AG09309 (cell line): ENCODE measurements at places on chromosomes 7 and 10.
A peak's percentile ranks its signal among the peaks of the same experiment; 100 is the strongest.

- no peak for DNase-seq
Observed at GRCh38 chr7:36301914-36302771, 87.5 kb upstream of the ANLN start.

GRCh38 chr7:2523461-2523936 is 3.9 kb downstream of the LFNG start:
- no peak for DNase-seq

DNA sequence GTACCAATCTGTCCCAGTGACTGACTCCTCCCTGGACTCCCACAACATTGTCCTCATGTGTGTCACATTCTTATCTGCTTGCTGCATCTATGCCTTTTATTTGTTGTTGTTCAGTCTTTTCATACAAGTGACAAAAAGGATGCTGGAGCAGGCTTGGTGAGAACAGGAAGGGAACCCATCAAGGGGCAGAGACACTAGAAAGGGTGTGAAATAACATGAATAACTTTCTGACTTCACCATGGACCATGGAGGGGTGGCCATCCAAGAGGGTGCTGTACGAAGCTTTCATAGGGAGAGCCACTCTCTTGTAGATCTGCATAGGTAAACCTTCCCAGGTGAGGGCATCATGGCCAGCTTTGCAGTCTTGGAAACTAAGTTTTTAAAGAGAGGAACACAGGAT is 14.5 kb downstream of the GIMAP8 start:
- DNase-seq, result no peak

DNA sequence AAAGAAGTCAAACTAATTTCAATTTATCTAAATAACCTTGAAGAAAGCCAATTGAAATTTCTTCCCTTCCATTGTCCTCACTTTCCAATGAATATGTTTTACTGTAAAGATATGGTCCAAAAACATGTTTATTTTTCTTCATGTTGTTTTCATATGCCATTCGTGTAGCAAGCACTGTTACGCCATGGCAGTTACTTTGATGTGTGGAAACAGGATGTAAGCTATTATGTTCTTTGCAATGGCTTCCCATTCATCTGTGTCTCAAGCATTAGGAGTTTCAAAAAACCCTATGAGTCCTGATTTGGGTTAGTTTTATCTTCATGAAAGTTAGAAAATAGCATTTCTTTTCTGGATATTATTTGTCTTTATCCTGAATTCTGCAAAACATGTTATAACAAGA is 31.0 kb downstream of the GPR141 start:
- no peak for DNase-seq

DNA sequence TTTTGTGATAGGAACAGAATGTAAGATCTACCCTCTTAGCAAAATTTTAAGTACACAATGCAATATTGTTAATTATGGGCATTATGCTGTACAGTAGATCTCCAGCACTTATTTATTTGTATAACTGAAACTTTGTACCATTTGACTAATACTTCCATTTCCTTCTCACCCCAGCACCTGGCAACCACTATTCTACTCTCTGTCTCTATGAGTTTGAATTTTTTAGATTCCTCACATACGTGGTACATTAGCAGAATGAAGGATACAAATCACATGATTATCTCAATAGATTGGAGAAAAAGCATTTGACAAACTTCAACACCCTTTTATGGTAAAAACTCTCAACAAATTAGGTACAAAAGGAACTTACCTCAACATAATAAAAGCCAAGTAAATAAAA is 90.3 kb upstream of the DLX6 start:
- no peak for DNase-seq

DNA sequence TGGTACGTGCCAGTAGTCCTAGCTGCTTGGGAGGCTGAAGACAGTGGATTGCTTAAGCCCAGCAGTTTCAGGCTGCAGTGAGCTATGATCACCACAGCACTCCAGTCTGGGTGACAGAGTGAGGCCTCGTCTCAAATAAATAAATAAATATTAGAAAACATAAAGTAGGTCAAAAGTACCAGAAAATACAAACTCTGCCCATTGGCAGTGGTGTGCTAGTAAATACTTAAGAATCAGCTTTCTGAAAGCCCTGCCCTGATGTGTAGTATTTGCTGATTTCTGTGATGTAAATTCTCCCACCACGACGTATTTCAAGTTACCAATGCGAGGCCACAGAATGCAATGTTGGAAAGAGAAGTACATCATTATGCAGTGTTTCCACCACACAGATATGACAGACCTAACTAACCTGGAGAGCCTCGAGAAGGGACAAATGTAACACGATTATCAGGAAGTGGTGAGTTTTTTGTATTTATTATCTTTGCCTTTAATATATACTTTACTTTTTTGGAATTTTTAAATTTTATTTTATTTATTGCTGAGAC is 11.8 kb upstream of the MAP3K8 start:
- DNase-seq, result no peak

DNA sequence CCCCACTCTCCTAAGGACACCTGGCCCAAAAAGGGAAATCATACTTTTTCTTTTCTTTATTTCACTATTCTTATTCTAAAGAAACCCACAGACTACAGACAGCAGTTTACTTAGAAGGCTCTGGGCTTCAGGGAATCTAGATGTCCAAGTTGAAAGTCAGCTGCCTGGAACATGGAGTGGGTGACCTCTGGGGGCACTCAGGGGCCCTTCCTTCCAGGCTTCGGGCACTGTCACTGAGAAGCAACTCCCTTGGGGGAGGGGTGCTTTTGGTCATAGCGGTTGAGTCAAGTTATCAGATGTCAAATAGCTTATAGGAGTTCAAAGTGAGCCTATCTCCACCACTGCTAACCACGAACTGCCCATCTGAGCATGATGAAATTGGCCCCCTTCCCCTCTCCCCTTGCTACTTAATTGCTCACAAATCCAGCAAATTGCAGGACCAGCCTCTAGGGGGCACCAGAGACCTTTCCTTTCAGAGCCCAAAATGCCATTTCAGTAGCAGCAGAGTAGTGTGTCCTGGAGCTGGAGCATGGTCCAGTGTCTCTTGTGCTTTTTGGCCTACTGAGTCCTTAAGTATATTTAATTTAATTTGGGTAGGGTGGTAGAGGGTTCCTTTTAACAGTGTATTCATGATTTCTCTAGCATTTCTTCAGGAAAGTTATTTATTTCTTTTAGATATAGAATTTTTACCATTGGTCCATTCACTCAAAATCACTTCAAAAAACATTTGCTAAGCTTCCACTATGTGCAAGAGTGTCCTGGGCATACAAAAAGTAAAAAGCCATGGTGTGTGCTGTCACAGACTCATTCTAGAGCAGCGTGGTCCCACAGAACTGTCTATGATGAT is 463.8 kb downstream of the KCNMA1 start:
- DNase-seq, result no peak

- no peak for DNase-seq
Observed at GRCh38 chr10:70265032-70265689, 18.6 kb downstream of the NPFFR1 start.

DNA sequence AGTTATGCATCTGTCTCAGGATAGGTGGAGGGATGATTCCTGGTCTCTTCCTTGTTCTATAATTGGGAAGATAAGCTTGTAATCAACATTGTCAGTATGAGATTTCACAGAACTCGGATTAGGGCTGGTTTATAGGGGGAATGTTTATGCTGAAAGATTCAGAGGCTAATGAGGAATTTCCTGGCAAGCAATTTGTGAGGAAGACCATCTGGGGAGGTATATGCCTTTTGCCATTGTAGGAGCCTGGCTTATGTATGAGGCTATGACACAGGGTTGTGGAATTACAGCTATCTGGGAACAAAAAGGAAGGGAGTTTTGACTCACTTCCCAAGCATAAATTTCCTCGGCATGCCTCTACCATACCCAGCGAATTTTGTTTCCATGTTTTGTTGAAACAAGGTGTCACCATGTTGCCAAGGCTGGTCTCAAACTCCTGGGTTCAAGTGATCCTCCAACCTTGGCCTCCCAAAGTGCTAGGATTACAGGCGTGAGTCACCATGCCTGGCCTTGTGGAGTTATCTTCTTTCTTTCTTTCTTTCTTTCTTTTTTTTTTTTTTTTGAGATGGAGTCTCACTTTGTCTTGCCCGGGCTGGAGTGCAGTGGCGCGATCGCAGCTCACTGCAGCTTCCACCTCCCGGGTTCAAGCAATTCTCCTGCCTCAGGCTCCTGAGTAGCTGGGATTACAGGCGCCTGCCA is 1.6 kb upstream of the COPS6 start:
- DNase-seq, result peak; percentile 92

GRCh38 chr10:133336577-133337369 is at the start of gene CALY:
Gene CALY (minus strand): TSS chr10:133336896. CDS start chr10:133328989, 7,907 bp downstream.
- no peak for DNase-seq

GRCh38 chr10:86413046-86413728 is 46.6 kb upstream of the GRID1 start:
- DNase-seq, result no peak

- DNase-seq, result no peak
Observed at GRCh38 chr7:83633516-83633915, 15.4 kb downstream of the SEMA3E start.

- peak; percentile 27 for DNase-seq
Observed at GRCh38 chr7:132500727-132501440, 75.4 kb downstream of the PLXNA4 start.

DNA sequence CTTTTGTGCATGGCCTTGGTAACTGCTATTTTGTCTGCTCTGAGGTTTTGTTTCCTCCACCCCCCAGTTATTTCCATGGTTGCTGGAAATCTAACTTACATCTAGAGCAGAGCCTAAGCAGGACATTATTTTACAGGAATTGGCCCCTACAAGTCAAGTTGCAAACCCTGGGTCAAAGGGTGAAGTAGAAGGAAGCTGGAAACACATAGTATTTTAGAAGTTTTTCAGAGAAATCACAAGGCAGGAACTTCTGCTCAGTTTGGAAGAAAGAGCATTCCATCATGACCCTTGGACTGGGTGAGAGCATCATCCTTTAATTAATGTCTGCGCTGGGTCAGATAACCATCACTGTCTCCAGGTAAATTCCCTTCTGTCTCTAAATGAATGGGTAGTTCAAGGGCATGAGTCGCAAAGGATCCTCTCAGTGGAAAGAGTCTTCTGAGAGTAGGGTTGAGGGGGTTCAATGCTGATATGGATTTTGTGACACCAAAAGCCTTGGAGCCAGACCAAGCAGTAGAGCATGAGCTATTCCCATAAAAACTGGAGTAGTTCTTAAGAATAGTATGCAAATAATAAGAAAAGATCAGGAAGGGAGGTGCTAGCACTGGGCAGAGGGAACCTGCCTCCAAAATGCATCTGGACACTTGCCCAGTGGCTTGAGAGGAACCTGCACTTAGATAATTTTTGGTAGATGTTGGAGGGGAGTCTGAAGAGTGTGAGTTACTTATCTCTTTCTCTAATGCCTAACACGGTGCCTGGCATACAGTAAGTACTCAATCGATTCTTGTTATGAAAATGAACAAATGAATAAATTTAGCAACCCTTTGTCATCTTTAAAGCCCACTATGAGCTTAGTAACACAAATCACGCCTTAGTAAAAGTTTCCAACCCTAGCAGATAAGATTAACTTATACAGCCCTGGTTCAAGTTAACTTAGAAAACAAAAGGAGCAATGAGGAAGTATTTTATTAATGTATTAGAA is 160.6 kb upstream of the ADO start:
- DNase-seq, result no peak

GRCh38 chr7:5408777-5409176 is 14.9 kb downstream of the TNRC18 start:
- no peak for DNase-seq

DNA sequence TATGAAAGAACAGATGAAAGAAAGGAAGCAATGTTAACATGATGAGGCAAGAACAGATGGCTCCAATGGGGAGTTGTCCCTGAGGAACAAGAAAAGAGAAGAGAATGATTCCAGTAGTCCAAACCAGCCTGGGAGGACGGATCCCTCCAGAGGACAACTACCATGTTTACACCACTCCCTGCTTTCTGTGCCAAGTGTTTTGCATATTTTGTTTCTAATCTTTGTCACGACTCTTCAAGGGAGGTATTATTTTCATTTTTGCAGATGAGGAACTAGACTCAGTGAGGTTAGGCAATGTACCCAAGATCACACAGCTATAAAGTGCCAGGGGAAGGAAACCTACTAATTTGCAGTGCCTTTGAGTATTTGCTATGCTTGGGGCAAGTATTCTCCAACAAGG is 116.2 kb downstream of the PARP12 start:
- DNase-seq, result no peak

DNA sequence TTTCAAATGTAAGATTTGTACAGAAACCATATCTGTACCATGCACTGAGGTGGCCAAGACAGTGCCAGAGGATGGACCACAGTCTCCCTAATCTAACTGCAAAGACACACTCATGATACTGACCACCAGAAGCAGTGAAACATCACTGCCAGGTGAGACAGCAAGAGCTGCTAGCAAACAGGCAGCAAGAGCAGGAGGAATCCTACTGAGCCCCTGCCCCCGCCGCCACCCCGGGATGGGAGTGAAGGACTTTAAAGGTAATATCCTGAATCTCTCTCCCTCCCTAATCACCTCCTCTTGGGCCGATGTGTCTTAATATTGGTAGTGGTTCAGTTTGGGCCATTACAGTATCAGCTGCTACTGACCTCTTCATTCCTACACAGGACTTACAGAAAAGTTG is 144.3 kb downstream of the XPNPEP1 start:
- DNase-seq, result no peak

- no peak for DNase-seq
Observed at GRCh38 chr10:79143879-79144278, 75.1 kb downstream of the ZMIZ1 start.

DNA sequence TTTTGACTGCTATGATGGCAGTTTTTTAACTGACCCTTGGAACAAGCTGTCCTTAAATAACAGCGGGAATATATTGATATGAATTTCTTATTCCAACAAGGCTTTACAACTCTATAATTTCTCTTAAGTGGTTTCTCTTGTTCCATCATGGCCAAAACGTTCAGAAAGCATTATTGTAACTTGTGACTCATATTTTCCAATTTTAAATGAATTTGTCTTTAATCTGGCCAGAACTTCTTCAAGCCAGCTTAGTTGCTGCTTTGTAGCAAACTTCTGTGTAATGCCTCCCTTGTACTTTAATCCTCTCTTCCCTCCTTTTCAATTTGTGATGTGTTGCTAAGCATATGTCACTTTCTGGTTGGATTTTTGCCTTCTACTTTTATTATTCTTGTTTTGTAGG is 271.9 kb downstream of the KIF20B start:
- DNase-seq, result no peak

GRCh38 chr10:73814896-73815718 is 3.7 kb upstream of the NDST2 start:
- no peak for DNase-seq

GRCh38 chr10:91691981-91692380 is 59.1 kb upstream of the PPP1R3C start:
- DNase-seq, result no peak

DNA sequence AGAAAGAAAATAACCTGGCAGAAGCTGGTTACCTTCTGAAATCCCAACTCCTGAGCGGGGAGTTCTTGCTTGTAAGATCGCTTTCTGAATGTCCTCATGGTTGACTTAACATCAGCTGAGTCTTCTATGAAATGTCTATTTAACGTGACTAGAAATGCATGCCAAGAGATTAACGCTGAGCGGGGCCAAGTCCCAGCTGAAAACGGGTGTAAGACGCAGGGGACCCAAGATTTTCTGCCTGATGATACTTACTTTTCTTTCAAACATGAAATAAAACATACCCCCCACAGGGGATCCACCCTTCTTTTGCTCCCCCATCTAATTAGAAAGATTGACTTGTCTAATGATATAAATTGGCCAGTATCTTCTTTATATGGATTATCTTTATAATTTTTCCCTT is 14.9 kb downstream of the OR9A2 start:
- DNase-seq, result no peak

GRCh38 chr7:131945313-131945911 is 389.0 kb upstream of the PODXL start:
- no peak for DNase-seq

- DNase-seq, result no peak
Observed at GRCh38 chr7:5694912-5695726, 86.3 kb downstream of the RNF216 start.

- no peak for DNase-seq
Observed at GRCh38 chr7:39304178-39304577, 262.0 kb upstream of the YAE1 start.
